ENCODE measurements at places on chromosomes 11 and 22. TPM values are rescaled to one million over a fixed set of nuclear protein-coding genes. Genes with fewer than 3 reads are reported as not detected.

DNA sequence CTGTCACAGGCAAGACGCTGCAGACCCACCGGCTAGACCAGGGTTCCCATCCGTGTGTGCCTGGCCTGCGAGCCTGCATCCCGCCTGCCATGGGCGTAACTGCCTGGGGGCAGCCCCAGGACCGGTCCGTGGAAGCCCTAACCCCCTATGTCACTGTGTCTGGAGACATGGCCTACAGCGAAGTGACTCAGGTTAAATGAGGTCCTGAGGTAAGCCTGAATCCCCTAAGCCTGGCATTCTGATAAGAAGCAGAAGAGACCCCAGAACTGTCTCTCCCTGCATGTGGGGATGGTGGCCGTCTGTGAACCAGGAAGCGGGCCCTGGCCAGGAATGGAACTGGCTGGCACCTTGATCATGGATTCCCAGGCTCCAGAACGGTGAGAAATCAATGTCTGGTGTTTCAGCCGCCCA lies 570.1 kb downstream of the BRD1 start:
- no peak overlapping the region for H3K27ac ChIP-seq
- H3K36me3 ChIP-seq = no peaks in the 10 kb centered on the region
- H3K4me3 ChIP-seq = no peak overlapping the region

DNA sequence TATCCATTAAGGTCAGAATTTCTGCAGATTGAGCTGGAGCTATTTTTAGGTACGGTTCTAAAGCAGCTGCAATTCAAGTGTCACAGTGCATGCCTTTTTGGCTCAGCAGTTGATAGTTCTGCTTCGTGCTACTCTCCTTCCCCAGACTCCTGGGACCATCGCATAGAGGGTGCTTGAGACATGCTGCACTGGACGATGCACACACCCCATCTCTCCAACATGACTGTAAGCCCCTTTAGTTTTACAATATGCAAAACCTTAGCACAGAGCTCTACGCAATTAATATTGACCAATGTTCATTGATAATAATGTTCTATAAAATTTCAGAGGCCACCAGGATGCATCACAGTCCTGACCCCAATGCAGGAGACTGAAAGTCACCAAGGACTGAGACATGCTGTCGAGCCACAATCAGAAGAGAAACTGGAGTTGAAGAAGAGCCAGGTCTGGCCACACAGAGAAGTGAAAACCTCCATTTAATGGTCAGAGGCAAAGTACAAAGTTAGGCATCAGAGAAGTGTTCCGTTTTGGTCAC lies 120.9 kb upstream of the ZC3H12C start:
- no peaks in the 10 kb centered on the region for H3K27me3 ChIP-seq
- H3K4me1 ChIP-seq = peaks cover 13% of the 10 kb centered on the region
- DNase-seq = no peak
- H3K4me3 ChIP-seq = no peak overlapping the region

DNA sequence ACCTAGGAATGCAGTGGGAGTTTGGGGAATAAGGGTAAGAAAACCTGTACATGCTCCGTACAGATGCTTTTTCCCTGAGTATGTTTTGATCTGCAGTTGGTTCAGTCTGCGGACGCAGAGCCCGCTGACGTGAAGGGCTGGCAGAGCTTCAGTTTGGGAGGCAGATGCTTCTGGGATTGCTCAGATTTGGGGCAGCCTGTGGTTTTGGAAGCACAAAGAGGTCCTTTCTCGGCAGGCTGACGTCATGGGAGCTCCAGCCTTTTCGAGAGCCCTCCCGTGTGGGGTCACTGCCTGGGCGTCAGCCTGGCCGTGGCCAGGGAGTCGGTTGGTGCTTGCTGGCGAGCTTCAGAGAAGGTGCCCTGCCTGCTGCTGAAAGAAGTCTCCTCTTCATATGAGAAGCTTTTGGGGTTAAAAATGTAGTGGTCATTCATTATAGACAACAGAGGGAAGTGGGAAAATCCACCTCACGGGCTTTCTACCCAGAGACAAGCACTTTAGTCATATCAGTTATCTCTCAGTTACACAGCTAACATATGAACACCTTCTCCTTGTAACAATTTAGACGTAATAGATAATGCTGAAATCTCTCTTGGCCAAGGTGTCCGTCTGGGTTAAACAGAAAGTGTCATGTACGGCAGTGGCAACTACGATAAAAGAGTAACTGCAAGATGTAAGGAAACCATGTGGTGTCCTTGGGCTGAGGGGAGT lies 26.8 kb downstream of the TPCN2 start:
- H3K4me3 ChIP-seq = no peak overlapping the region
- DNase-seq = no peak
- no peaks in the 10 kb centered on the region for H3K27me3 ChIP-seq
- H3K36me3 ChIP-seq = peaks cover 81% of the 10 kb centered on the region
- H3K27ac ChIP-seq = no peak overlapping the region

DNA sequence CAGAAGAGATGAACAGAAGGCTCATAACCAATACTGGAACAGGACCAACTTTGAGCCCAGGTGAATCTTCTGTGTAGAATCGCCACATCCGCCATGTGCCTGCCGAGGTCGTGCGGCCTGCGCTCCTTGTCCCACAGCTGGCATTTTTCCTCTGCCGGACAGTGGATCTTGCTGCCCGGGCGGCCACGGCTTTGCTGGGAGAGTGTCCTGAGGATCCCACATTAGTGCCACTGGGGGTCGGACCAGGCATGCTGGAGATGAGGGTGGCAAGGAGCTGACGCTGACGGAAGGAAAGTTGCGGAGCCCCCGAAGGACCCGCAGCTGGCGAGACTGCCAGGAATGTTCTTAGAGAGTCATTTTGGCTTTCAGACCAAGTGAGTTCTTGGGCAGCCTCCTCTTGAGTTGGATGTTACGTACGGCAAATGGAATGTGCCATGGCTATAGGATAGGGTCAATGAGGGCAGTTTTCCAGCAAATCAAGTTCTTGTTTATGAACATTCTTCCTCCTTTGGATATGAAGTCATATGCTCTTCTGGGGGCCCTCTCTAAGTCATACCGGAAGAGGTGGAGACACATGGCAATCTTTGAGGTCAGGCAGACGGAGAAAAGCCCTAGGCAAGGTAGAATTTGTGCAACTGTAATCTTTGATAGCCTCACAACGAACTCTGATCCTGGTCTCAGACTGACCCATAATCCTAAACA lies 57.4 kb upstream of the NUP160 start:
- H3K4me1 ChIP-seq = peaks cover 38% of the 10 kb centered on the region
- DNase-seq = peak; percentile 72
- no peak overlapping the region for H3K4me3 ChIP-seq
- H3K27ac ChIP-seq = peak overlapping the region; percentile 56

- peaks cover 90% of the 10 kb centered on the region for H3K4me1 ChIP-seq
- H3K27ac ChIP-seq = peak overlapping the region; percentile 69
- no peak for DNase-seq
- no peaks in the 10 kb centered on the region for H3K36me3 ChIP-seq
Measured at GRCh38 chr22:43008921-43009320, 6.0 kb downstream of the PACSIN2 start.

- H3K36me3 ChIP-seq = no peaks in the 10 kb centered on the region
- no peaks in the 10 kb centered on the region for H3K27me3 ChIP-seq
- no peak overlapping the region for H3K27ac ChIP-seq
- peaks cover 15% of the 10 kb centered on the region for H3K4me1 ChIP-seq
Measured at GRCh38 chr11:108117746-108118371, 3.5 kb upstream of the ACAT1 start.

- no peaks in the 10 kb centered on the region for H3K36me3 ChIP-seq
- no peak overlapping the region for H3K4me3 ChIP-seq
- peaks cover 21% of the 10 kb centered on the region for H3K4me1 ChIP-seq
- H3K27ac ChIP-seq = peak overlapping the region; percentile 43
Measured at GRCh38 chr11:100739666-100740065, 52.6 kb downstream of the ARHGAP42 start.

- DNase-seq = no peak
- H3K4me3 ChIP-seq = no peak overlapping the region
- no peaks in the 10 kb centered on the region for H3K27me3 ChIP-seq
- no peak overlapping the region for H3K27ac ChIP-seq
- peaks cover 6% of the 10 kb centered on the region for H3K4me1 ChIP-seq
Measured at GRCh38 chr11:77776455-77776854, 44.1 kb downstream of the RSF1 start.

DNA sequence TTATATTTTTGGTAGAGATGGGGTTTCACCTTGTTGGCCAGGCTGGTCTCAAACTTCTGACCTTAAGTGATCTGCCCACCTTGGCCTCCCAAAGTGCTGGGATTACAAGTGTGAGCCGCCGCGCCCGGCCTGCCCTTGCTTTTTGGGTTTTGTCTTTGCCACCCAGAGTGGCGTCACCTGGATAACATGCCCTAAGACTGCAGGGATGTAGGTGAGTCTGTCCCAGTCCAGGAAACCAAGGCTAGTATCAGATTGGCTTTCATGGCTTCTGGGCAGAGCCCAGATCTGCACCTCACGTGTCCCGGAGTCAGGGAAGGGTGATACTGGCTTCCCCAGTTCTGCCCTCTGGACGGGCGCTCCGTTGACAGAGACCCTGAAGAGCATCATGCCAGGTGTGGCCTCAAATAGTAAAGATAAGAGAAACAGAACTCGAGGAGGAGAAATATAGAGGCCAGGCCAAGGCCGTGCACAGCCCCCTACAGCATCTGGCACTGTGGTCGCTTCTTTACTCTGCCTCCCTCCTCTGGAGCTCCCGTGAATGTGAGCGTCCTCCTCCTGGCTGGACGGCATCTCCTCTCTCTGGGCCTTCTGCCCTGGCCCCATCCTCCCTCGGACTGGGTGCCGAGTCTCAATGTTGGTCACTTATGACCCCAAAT lies 7.8 kb upstream of the APOBEC3B start:
- no peaks in the 10 kb centered on the region for H3K4me1 ChIP-seq
- no peak overlapping the region for H3K27ac ChIP-seq
- no peaks in the 10 kb centered on the region for H3K27me3 ChIP-seq
- DNase-seq = no peak
- H3K36me3 ChIP-seq = no peaks in the 10 kb centered on the region

TRPC6 gene
- total RNA-seq = 62.9 TPM

MS4A15 gene
- 150 TPM for total RNA-seq

CARD18 gene
- total RNA-seq = not detected

C11orf91 gene
- not detected for total RNA-seq

HNRNPUL2 gene
- 76.5 TPM for total RNA-seq

BAIAP2L2 gene
- total RNA-seq = not detected

ACRV1 gene
- total RNA-seq = not detected

TSPAN32 gene
- total RNA-seq = 16.4 TPM

Data from upper lobe of left lung (tissue), 6 donors.